Activated T-helper 1 cell treated with anti-CD3 and anti-CD28 coated beads, Interleukin-2, amount 50 U/mL, for 16 hours (primary cell): ENCODE measurements at places on chromosomes 6 and 20.

GRCh38 chr6:13874191-13874549 lies 50.6 kb upstream of the RNF182 start:
- no peak for DNase-seq

GRCh38 chr6:91442342-91442741 lies 855.5 kb upstream of the MAP3K7 start:
- no peak for DNase-seq

DNA sequence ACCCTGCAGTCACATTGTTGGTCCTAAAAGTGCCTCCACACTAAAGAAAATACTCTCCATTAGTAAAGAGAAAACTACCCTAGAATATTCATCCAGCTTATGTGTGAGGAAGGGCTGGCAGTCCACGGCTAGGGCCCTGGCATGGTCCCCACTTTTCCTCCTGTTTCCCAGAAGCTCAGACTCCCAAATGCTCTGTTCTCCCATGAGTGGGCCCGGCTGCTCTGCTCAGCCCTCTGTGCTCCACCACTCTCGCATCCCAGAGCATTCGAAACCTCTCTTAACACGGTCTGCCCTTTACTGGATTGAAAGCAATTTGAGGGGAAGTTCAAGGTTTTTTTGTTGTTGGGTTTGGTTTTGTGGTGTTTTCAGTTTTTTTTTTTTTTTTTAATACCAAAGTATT lies 61.8 kb downstream of the APCDD1L start:
- no peak for DNase-seq

DNA sequence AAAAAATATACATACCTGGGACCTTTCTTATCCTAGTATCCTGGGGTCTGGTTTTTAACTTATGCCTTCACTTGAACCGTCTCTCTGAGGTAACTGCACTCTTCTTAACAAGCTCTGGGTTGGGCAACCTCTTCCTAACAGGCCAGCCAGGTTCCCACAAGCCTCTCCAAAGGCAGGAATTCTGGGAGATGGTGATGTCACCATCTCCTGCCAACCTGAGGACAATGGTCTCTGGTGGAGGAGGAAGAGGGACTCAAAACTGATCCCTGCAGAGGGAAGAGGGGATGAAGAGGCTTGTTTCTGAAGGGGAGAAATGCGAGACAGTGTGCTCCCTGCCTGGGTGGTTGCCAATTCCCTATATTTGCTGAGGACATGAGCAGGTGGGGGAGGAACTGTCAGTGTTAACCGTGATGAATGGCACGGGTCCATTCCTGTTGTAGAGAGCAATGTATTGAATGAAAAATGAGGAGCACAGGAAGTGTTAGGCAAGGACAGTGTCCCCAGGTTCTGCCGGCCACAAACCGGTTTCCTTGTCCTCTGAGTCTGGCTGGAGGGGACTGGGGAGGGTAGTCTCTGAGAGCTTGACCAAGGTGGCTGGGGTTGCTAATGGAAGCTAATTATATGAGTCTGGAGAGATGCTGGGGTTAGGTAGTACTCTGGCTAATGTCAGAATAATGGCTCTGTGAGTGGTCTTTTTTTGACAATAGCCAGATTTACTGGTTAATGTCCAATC lies 95.5 kb downstream of the KCNB1 start:
- no peak for DNase-seq
